ENCODE measurements at places on chromosomes 13 and 19.

DNA sequence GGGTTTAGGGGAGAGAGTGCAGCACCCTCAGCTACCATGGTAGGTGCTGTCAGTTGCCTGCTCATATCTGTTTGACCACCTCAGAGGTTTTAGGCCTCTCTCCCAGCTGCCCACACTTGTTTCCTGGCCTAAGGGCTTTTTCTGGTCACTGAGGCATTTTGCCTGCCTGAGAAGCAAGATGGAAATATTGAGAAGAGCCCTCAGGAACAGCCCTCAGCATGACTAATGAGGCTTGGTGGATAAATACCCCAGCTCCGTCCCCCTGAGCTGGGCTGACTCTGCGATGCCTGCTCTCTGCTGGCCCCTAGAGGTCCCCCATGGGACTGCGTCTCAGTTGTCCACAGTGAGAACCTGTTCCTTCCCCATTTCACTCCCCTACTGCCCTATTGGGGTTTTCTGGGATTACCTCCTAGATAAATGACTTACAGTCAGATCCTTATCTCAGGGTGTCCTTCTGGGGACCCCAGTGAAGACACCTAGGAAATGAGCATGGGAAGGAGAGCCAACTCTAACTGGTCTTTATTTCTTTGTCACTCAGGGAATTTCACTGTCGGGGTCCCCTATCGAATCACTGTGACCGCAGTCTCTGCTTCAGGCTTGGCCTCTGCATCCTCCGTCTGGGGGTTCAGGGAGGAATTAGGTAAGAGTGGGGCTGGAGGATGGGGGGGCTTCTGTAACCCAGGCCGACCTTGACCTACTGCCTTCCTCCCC, 13.3 kb downstream of the PALM3 start:
- DNase-seq = peak; percentile 68

- no peak for DNase-seq
Measured at GRCh38 chr13:98535501-98536354, 41.2 kb downstream of the STK24 start.

GRCh38 chr13:67143544-67144115, 86.5 kb downstream of the PCDH9 start:
- no peak for DNase-seq

DNA sequence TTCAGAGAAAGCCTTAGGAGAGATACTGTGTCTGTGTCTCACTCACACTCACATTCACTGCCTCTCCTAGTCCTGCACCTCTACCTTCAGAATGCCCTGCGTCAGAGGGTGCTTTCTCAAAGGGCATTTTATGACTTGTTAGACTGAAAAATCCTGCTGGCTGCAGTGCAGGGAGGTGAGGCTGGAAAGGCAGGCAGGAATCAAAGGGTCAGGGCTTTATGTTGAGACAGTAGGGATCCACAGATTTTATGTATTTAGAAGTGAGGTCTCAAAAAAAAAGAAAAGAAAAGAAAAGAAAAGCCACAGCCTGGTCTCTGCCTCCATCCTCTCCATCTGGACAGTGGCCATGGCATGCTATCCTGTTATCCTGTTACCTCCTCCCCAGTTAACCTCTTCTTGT, 936.0 kb upstream of the SLC10A2 start:
- DNase-seq = no peak

DNA sequence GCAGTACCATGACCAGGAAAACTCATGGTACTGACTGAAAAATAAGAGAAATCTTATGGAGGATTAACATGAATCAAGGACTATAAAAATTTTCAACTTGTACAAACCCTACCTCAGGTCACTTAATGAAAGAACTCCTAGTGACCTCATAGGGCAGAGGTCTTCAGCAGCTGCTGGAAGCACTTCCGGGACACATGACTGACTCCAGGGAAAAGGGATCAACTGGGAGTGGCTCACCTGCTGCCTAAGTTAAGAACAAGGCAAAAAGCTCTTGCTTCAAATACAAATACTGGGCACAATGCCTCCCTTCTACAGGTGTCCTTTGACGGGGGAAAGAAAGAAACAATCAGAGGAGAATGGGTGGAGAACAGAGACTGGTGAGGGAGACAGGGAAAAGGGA, 18.6 kb downstream of the DOCK9 start:
- no peak for DNase-seq

DNA sequence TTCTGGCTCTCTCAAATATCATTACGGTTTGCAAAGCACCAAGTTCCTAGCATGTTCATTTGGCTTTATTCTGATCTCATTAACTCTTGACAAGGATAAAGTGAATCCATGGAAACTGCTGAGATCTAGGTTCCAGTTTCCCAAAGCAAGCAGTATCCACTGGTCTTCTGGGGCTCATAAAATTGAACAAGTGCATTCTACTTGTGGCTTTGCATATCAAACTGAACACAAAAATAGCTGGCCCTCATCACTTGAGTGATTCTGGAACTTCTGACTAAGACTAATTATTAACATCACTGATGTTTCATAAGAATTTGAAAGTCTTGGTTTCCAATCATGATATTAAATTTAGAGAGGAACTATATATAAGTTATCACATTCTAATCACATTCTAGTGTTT, 6.3 kb upstream of the KCTD12 start:
- DNase-seq = no peak

GRCh38 chr13:98089246-98089645, 53.6 kb upstream of the FARP1 start:
- DNase-seq = no peak

DNA sequence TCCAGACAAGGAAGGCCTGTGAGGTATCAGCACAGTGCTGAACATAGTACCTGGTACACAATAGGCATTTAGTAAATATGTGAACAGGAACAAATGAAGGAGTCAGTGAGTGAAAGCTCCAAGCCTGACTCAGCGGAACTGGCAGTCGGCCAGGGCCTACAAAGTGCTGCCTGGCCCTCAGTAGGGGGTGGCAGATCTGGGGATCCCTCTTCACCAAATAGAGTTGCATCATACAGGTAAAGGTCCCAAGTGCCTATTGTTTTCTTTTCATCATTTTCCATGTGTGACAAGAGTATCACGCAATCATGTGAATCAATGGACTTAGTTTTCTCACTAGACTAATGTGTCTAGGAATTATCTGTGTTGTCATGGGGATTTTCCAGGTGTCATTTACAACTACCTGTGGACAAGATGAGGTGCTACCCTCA, 9.2 kb downstream of the CYP2B6 start:
- no peak for DNase-seq

DNA sequence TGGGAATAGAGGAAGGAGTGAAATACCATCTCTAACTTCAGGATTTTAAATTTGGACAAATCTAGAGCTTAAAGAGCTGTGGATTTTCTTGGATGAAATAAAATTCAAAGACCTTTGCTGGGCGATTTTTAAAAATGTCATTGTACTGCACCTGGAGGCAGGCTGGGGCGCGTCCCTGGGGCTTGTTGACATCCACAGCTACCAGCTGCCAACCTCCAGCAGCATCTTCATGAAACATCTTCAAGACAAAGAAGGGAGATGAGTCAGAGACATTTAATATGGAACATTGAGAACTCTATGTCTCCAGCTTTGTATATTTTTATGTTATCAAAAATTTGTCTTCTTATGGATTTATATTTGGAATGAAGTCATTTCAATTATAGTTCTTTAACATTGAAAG, 132.5 kb downstream of the NALCN start:
- DNase-seq = no peak

DNA sequence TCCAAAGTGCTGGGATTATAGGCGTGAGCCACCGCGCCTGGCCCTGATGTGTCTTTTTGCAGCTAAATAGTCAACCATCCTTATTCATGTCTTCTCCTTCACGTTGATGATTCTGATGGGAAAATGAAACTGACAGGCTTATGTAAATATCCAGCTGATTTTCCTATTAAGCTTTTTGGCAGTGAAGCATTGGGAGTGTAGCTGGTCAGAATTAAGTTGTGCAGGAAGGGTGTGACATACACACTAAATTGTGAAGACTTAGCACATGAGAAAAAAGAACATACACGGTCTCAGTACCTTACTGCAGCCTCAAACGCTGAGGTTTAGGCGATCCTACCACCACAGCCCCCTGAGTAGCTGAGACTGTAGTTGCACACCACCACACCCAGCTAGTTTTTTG, 50.5 kb upstream of the USE1 start:
- DNase-seq = no peak

- no peak for DNase-seq
Measured at GRCh38 chr13:73873940-73874830, 260.0 kb downstream of the KLF12 start.

- DNase-seq = no peak
Measured at GRCh38 chr13:23386533-23386932, 47.0 kb downstream of the SACS start.

DNA sequence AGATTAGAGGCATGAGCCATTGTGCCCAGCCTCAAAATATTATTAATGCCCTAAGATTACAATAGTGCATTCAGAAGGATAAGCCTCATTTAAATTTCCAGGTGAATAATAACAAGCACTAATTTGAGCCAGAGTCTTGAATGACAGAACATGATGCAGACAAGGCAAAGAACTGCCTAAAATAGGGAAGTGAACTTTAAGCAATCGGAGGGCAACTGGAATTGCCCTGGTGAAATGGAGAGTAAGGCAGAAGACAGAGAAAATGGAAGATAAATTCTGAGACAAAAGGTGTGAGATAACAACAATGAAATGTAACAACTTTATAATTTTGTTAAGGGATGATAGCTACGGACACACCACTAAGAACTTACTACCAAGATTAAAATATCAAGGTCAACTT, 199.9 kb downstream of the DIAPH3 start:
- no peak for DNase-seq

DNA sequence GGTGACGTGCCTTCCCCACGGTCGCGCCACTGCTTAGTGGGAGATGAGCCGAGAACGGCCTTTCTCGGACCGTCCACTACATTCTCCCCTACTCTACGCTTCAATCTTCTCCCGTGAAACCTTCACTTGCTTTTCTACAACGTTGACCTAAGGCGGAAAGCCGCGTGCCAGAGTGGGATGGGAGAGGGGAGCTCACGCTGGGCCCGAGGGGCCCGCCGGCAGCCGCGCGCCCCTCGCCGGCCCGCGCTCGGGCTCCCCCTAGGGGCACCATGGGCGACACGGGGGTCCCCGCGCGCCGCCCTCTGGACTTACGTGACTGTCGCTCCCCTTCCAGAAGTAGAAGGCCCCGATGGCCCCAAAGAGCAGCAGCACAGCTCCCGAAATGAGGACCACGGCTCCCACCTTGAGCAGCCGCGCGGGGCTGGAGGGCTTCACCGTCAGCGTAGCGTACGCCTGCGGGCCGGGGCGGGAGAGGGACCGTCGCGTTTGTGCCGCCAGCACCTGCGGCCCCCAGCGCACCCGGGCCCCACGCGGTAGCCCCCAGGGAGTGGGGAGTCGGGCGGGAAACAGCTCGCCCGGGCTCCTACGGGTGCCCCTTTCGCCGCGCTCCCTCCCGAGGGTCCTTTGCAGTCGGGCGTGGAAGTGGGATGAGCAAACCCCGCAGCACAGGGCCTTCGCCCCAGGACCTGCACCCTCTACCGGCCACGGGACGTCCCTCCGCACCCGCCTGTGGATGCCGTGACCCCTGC, 727 bp downstream of the CNMD start:
- DNase-seq = no peak

- no peak for DNase-seq
Measured at GRCh38 chr19:34452723-34453122, 24.5 kb downstream of the UBA2 start.

- no peak for DNase-seq
Measured at GRCh38 chr19:29724102-29724641, 9.1 kb upstream of the C19orf12 start.

- no peak for DNase-seq
Measured at GRCh38 chr13:31286930-31287329, 87.2 kb downstream of the B3GLCT start.

DNA sequence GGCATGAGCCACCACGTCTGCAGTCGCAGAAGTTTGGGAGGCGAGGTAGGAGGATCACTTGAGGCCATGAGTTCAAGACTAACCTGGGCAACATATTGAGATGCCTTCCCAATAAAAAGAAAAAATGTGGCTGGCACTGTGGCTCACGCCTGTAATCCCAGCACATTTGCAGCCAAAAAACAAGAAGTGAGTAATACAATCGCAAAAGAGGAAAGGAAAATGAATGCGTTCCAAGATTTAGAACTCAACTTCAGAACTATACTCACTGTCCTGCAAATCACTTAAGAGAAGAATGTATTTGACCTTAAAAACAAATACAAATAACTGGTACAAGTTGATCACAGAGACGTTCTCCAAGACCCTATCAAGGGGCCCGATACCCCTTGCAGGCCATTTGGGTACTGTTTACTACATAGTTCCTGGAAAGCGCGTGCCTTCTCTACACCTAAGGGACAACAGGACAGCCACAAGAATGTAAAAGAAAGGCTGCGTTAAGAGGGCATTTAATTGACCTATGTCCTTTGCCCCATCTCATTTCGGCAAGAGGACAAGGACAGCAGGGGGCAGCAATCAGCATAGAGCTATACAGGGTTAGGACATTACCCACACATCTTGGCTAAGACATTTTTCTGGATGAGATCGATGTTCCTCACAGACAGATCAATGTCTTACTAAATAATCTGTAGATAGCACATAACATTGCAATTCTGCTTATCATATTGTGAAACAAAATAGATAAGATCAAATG, 41.3 kb downstream of the FLT3 start:
- peak; percentile 30 for DNase-seq

DNA sequence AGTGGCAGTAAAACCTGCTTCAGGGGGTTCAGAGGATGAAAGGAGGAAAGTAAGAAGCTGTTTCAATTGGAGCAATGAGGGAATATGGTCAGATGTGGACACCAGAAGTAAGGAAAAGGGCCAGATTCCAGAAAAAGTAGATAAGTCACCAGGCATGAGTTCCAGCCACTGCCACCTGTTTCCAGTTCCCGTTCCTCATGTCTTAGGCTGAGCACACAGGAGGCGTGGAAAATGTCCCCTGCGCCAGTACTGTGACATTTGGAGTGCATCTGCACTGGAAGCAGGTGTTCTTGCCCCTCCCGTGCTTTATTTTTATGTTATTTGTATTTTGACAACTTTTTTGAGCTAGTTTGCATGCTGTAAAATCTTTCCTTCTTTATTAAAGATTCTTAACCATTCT, 25.3 kb downstream of the LMO7 start:
- no peak for DNase-seq

GRCh38 chr13:36515466-36515865, 83.2 kb downstream of the CCNA1 start:
- no peak for DNase-seq

Data from CD4-positive, alpha-beta T cell treated with Interleukin-4 for 4 hours (primary cell).